NCI-H187 (cell line): ENCODE measurements at places on chromosomes 4 and X.

DNA sequence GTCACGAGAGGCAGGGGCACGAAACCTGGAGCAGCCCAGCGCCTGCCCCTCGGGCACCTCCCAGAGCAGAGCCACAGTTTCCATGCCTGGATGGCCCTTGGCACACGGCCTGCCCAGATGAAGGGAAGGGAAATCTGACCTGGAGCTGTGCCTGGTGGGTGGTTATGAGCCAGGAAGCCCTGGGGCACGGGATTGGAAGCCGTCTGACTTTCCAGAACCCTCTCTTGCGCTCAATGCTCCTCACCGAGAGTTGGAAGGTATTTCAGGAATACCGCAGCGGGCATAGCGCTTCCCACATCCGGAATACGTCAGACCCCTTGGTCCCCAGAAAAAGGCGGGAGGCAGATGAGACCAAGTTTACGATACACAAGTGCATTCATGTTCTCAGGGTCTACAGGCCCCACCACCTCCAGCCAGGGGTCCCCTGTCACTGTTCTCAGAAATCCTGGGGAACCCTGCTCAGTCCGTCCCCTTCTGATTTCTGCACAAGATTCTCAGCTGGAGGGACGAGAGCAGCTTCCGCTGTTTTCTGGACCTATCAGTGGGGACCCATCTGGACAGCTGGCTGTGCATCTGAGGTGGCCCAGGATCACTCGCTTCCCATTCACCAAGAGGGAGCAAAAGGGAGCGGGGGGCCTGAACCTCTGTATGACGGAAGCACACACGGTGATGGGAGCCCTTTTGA is 172.9 kb downstream of the AFAP1 start:
- DNase-seq: no peak

DNA sequence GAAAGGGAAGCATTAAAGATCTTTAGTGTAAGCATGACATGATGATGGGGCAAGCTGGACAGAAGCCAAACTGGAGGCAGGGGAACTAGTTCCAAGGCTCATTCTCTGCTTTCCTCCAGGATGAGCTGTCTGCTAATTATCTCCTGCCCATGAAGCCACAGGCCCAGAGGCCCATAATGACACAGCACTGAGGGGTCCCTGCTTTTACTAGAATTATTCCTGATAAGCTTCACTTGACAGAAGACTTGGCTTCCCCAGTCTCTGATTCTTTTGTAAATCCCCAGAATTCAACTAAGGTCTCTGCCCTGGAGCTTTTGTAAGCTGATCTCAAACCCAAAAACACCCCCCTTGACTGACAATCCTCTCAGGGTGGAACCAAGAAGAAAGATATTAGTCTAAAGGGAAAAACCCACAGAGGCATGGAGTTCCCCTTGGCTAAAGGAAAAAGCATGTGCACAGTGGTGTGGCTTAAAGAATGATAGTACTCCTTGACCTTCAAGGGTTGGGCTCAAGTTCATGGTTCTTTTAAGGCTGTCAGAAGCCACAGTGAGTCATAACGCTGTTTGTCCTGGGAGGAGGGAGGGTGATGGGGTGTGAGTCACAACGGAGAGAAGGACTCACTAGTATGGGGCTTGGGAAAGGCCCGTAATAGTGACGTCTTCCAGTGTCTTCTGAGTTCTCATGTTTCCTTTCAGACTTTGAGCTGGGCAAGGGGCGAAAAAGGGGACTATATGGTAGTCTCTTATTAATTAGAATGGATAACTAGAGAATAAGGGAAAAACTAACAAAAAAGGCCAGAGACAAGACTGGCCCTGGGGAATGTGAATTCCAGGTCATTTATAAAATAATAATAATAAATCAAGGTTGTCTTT is 146.0 kb upstream of the CPEB2 start:
- no peak for DNase-seq

DNA sequence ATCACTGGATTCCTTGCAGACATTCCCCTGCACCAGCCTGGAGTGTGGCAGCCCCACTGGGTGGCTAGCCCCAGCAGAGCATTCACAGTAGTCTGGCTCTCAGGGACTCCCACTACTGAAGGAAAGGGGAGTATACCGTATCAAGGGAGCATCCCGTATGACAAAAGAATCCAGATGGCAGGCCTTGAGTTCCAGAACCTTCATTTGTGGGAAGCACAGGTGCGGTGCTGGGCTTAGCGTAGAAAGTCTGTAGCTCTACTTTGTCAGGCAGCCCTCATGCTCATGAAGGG is 79.6 kb downstream of the CENPC start:
- DNase-seq: no peak

- DNase-seq: no peak
Observed at GRCh38 chrX:51893931-51894696, 691 bp downstream of the MAGED1 start.

DNA sequence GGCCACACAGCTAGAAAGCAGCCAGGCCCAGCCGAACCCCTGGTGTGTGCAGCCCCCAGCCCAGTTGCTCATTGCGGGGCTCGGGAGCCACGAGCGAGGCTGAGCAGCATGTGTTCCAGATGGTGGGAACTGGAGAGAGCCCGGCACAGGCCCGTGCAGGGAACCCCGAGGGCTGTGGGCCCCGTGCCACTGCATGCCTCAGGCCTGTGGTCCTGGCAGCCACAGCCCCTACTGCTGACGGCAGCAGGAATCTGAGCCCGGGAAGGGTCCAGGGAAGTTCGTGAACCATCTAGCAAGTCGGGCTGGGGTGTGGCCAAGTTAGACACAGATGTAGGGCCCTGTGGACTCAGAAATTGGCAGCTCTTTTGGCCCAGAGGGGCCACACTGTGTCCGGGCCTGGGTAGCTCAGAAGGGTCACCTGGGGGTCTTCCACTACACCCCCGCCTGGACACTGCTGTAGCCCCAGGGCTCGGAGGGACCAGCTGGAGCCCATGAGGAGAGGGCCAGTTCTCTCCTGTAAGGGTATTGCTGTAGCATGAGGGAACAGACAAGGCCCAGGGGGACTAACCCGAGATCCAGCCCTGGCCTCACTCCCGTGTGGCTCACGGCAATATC is 12.1 kb downstream of the HTRA3 start:
- no peak for DNase-seq

DNA sequence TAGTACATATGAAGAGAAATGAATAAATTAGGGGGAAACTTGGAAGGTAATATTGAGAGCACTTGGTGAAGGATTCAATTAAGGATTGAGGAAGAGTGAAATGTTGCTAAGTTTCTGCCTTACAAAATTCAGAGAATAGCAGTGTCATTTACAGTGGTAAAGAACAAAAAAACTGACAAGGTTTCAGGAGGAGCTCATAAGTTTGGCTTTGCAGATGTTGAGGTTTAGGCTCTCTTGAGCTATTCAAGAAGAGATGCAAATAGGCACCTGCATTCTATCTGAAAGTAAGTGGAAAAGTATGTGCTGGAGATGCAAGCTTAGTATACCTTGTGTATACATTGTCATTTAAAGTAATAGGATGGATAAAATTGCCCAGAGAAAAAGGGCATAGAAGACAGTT is 22.3 kb upstream of the EMCN start:
- DNase-seq: no peak

DNA sequence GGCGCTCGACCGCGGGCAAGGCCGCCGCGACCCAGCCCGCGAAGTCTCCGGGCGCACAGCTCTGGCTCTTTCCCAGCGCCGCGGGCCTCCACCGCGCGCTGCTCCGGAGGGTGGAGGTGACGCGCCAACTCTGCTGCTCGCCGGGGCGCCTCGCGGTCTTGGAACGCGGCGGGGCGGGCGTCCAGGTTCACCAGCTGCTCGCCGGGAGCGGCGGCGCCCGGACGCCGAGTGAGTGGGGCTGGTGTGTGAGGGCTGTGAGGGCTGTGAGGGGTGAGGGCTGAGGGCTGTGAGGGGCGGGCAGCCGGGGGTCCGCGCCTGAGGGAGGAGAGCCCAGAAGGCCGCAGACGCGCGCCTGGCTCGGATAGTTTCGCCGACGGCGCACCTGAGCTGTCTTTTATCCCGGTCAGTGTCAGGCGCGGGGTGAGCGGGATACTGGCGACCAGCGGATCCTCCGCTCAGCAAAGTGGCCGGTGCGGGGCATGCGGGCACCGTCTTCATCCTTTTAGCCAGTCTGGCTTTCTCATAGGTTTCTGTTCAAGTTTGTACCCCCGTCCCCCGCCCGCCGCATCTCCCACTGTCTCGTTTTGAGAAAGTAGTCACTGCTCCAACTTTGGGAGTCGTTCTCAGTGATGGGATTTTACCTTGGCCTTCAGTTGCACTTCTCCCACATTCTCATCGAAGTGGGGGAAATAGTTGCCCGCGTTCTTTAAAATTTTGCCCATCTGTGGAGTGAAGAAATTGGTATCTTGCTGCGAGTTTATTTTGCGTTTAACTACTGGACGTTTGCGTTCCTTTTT is 586 bp downstream of the HERC5 start:
- no peak for DNase-seq

DNA sequence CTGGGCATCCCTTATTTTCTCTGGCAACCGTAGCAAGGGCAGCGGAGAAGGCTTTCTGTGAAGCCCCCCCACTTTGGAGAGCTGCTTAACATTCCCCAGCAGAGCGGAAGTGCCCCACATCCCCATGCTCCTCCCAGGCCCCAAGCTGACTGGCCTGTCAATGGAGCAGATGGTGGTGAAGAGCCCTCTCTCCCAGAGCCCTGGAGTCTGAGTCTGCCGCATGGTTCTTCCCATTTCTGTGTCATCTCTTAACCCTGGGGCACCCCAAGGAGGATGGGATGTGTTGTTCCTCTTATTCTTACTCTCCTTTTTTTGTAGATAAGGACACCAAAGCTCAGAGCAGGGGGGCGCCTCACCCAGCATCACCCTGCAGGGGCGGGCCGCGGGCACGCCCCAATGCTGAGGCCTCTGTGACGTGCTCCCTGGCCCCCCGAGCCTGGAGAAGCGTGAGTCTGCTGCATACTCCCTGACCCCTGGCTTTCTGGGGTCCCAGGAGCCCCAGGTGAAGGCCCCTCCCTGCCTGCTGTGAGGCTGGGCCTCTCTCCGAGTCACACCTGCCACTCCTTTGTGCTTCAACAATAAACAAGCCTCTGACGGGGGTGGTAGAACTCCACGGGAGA is 35.9 kb downstream of the ADRA2C start:
- no peak for DNase-seq

DNA sequence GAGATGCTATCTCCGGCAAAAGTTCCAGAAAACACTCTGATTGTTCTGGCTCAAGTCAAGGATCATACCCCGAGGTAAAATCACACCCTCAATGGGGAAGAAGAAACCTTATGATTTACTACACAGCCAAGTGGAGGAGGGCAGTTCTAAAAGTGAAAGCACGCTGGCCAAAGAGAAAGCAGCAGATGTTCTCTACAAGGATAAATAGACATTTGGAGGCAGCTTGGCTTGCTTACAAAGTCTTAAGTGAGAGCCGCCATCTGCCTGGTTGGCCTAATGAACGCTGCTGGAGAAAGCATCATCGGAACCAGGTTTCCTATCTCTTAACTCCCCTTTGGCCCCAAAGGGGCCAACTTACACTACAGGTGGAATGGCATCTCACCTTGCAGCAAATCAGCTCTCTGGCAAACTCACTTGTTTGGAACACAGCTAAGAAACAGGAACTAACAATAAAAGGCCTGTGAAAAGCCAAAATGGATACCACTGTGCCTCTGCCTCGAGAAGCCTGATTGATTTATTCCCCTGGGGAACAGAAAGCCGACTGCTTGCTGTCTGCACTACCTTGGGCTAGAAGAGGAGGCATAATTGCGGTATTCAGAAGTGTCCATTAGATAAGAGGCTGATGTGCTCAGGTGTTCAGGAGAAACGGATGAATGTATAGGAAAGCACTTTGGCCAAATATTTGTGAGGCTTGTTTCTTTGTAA is 22.8 kb downstream of the FRAS1 start:
- peak; percentile 90 for DNase-seq

DNA sequence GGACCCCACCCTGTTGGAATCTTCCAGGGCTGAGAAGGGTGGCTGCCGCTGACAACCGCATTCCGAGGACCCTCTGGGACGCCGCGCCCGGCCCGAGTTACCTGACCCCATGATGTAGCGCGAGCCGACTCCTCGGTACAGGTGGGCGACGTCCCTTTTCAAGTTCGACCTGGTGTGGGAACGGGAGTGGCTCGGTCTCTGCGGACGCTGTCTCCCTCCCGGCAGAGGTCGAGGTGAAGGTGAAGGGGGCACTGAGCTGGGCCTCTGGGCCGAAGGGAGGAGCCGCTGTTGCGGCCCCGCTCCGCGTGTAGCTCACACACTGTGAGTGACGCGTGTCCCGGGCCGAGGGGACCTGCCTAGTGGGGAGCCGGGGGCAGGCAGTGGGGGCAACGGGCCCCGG is 4.5 kb downstream of the GTPBP6 start:
- no peak for DNase-seq
